ENCODE measurements at places on chromosomes 7 and 10.
A peak's percentile ranks its signal among the peaks of the same experiment; 100 is the strongest.

- DNase-seq, result no peak
These were observed 3.4 kb downstream of the CPXM2 start for GRCh38 chr10:123888256-123888655.

DNA sequence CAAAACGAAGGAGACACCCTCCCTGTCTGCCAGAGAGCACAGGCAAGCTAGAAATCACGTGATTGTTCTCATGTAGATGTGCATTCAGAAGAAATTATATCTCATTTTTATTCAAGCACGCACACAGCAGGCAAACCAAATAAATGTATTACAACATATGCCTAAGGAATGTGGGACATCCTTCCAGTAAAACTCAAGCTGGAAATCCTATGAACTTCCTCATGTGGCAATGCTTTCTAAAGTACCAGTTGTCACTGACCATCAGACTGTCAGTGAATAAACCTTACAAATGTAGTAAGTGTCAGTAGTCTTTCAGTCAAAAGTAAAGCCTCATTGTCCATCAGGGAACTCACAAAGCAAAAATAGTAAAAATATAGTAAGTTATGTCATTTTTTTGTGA is 350.1 kb upstream of the POM121L12 start:
- DNase-seq, result no peak

GRCh38 chr10:49228677-49229076 is 40.5 kb upstream of the TMEM273 start:
- DNase-seq, result no peak

GRCh38 chr7:7249814-7250213 is 67.5 kb downstream of the C1GALT1 start:
- DNase-seq, result no peak

DNA sequence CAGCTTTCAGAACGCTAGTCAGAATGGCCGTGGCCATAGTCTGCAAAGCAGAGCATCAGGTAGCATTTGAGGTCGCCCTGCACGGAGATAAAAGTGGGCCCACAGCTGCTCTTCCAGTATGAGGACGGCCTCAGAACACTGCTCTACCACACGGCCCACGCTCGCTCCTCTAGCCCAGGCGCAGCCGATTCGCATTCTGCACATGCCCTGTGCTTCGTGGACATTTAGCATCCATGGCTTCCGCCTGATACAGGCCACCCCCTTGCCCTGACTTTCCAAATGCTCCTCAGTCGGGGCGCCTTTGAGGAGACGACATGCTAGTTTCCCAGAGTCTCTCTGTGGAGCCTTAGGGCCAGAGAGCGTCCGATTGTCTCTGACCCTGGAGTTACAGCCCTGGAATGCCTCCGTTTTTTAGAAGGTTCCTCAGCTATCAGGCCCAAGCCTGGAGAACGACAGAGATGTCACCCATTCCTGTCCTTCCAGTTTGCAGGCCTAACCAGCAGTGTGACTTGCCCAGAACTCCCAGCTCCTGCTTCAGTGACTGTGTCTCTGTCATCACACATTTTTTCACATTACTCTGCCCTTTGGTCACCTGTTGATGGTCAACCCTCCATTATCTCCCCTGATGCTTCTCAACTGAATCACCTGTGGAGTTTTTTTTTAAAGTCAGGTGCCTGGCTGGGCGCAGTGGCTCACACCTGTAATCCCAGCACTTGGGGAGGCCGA is 14.3 kb downstream of the STRA8 start:
- no peak for DNase-seq

- no peak for DNase-seq
These were observed 167.7 kb downstream of the SFMBT2 start for GRCh38 chr10:7243139-7243538.

GRCh38 chr7:32062150-32062549 is 8.1 kb downstream of the PDE1C start:
- peak; percentile 43 for DNase-seq

- DNase-seq, result peak; percentile 45
These were observed 89.5 kb upstream of the FAM3C start for GRCh38 chr7:121485467-121486243.

GRCh38 chr7:50864694-50865093 is 82.0 kb upstream of the GRB10 start:
- no peak for DNase-seq

DNA sequence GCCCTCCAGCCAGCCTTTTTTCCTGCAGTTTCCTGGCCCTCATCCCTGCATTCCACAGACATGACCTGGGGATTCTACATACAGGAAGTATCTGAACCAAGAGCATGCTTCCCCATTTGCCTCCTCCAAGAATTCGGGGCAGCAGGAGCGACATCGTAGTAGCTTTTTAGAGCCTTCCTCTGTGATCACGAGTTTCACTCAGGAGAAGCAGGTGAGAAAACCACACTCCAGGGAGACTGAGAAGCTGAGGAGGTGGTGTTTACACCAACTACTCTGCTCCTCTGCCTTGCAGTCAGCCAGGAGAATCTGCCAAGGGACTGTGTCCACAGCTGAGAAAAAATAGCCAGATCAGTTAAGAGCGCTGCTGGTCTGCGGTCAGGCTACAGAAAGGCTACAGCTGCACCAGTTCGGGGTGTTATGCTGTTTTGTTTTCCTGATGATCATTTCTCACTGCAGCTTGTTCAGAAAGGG is 54.1 kb downstream of the HSPA12A start:
- peak; percentile 66 for DNase-seq

All from cardiac fibroblast (primary cell).